ENCODE measurements at places on chromosomes 2 and 18.
A peak's percentile ranks its signal among the peaks of the same experiment; 100 is the strongest.

DNA sequence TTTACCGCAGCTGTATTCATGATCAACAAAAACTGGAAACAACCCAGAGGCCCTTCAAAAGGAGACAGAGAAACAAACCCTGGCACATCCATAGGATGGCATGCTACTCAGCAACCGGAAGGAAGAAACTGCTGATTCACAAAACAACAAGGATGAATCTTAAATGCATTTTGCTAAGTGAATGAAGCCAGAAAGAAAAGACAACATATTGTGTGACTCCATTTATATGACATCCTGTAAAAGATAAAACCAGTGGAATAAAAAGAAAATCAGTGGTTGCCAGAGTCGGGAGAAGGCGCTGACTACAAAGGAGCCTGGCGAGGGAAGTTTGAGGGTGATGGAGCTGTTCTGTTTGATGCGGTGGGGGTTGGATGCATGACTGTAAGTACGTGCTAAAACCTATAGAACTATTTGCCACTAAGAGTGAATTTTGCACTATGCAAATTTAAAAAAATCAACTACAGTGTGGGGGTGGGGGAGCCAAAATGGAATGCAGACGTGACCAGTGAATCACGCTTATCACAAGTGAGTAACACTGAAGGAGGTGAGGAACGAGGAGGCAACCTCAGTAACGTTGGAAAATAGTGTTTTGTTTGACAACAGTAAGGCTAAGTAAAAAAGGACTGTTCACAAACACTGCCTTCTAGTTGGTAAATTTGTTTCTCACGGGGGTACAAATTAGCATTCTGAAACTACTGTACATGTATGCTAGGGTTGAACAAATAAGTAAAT lies 108.9 kb downstream of the INHBB start:
- no peak for DNase-seq

DNA sequence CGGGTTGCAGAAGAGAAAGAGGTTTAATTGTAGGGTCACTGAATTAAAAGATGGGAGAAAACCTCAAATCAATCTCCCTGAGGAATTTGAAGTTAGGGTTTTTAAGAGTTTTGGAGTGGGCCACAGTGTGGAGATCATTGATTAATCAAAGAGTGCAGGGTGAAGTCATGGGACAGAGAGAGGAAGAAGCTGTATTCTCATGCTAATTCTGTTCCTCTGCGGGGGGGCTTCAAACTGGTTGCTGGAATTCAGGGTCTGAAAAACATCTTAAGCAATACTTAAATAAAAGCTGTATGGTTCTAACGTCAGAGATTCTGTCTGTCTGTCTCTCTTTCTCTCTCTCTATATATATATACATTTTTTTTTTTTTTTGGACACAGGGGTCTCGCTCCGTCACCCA lies 169.8 kb upstream of the SPATS2L start:
- no peak for DNase-seq

GRCh38 chr2:106963156-106963555 lies 77.2 kb upstream of the ST6GAL2 start:
- no peak for DNase-seq

- no peak for DNase-seq
These were observed 214.1 kb upstream of the NABP1 start for GRCh38 chr2:191463790-191464189.

- DNase-seq = no peak
These were observed 17.8 kb downstream of the SMAD7 start for GRCh38 chr18:48932822-48933510.

DNA sequence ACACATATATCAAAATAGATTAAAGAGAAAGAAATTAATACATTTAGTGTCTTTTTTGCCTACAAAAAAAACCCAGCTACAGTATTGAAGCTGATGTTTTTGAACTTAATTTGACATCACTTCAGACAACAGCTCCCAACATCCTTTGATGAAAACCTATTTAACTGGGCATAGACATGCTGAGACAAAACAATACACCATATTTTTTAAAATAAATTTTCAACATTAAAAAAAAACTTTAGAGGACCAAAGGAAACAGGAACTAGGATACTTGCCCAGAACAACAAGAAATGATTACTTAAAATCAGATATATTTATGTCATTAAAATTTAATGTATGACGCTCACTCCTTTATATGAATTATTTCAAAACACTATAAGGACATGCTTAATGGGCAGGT lies 178.1 kb downstream of the MREG start:
- no peak for DNase-seq

- DNase-seq = no peak
These were observed 24.7 kb downstream of the STEAP3 start for GRCh38 chr2:119248311-119248710.

DNA sequence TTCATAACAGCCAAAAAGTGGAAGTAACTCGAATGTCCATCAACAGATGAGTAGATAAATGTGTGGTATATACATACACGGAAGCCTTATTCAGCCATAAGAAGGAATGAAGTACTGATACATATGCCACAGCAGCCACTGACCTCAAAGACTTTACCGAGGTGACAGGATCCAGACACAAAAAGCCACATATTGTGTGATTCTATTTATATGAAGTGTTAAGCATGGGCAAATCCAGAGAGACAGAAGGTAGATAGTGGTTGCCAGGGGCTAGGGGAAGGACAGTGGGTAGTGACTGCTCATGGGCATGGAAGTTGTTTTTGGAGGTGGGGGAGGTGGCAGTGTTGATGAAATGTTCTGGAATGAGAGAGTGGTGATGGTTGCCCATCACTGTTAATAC lies 33.9 kb downstream of the ZAP70 start:
- no peak for DNase-seq

DNA sequence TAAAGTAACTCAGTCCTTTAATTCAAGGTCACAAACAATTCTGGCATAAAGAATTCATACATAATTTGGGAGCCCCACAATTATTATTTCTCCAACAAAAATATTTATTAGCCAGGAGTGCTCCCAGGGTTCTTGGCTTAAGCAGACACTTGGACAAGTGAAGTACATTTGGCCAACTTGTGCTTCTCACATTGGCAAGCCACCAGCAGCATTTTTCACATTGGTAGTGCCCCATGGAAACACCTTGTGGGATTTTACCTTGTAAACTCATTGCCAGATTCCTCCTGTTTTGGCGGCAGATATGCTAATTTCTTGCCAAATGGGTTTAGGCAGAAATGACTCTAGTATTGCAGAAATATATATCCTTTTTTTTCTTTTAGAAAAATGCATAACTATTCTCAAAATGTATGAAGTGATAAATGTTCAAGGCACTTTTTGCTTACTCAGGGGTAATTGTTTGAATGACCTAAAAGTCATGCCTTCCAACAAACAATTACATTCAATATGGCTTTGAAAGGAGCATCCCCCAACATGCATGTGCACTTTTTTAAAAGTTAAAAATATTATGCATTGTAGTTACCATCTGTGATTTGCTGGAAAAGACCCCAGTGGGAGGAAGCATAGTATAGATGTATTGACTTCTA lies 113.5 kb downstream of the CSRNP3 start:
- DNase-seq = no peak

DNA sequence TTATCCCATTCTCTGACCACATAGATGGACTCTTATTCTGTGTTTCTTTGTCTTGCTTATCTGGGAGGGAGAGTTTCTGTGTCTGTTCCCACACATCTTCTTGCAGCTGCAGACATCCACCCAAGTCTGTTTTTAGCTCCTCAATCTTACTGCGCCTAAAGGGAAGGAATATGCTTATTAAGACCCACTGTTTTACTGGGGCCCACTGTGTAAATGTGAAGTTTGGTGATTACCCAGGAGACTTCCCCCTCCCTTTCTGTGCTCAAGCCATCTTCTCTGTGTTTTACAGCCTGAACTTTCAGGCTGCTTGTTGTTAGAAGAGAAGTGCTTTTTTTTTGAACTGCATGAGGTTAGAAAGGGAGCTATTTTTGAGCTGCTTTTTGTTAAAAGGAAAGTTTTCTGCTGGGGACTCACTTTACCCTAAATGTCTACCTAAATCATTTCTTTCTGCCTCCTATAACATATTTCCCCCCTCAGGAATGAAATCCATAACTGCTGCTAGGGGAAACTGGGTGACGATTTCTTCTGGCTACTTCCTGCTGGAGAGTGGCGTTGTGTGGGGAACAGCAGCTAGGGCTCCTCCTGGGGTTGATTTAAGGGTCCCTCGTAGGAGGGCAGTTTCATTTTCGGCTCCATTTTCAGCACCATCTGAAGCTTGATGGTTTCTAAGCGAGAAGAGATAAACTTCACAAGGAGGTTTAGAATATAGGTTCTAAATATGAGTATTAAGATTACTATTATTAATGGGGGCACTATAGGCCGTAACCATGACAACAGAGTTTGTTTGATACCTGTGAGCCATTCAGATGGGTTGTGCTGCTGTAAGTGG lies 39.5 kb upstream of the GMCL1 start:
- DNase-seq = no peak

DNA sequence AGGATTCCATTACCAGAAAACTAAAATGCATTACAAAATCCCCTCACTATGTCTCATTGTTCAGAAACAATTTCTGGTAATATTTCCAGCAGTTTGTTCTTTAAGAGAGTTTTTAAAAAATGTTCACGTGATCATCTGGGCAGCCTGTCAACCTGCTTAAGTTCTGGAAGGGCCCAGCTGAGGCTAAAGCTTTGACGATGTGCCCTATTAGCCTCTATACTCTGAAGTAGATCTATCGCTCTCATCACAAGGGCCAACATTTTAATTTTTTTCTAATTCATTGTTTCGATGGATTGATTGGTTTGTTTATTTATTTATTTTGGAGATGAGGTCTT lies 205.8 kb downstream of the PRKCE start:
- no peak for DNase-seq

DNA sequence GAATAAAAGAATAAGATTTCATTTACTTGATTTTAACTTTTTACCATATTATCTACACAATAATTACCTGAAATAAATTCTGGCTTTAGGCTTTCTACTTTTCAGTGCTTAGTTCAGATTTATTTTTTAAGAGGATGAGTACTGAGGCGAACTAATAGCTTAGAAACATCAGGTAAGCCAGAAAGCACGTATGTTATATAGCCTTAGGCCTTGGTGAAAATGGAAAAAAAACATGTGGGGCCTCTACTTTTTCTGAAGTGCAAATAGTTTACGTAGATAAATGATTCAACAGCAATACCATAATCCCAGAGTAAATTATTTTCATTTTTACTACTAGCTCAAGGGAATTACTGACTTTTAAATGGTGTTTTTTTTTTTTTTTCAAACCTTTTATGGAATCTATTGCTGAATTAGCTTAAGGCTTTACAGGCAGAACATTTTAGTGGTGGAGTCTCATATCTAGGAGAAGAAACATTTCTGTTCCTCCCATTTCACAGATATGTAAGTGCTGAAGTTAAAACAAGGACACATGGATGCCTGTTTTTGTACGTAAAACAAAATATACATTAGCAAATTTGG lies 6.2 kb downstream of the CPS1 start:
- DNase-seq = no peak

- DNase-seq = no peak
These were observed 100.2 kb downstream of the STPG4 start for GRCh38 chr2:47054868-47055267.

- DNase-seq = no peak
These were observed 190.1 kb upstream of the TNP1 start for GRCh38 chr2:217049956-217050355.

DNA sequence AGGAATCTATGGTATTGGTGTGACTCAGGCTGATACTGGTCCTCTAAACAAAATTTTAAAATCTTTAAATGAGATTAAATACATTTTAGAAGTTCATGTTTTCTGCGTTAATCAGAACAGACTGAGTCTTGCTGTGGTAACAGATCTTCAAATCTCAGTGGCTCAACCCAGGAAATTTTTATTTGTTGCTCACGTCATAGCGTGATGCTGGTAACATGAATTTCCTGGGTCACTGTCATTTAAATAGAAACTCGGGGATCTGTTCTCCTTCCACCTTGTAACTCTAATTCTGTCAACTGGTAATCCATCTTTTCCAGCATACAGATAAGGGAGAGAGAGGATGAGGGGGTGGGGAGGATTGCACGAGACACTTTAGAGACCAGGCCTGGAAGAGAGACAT lies 90.0 kb downstream of the CDC42EP3 start:
- no peak for DNase-seq

- no peak for DNase-seq
These were observed 1385.6 kb upstream of the TMEFF2 start for GRCh38 chr2:193580176-193580950.

GRCh38 chr2:241286348-241287090 lies 29.0 kb downstream of the HDLBP start:
- peak; percentile 13 for DNase-seq

DNA sequence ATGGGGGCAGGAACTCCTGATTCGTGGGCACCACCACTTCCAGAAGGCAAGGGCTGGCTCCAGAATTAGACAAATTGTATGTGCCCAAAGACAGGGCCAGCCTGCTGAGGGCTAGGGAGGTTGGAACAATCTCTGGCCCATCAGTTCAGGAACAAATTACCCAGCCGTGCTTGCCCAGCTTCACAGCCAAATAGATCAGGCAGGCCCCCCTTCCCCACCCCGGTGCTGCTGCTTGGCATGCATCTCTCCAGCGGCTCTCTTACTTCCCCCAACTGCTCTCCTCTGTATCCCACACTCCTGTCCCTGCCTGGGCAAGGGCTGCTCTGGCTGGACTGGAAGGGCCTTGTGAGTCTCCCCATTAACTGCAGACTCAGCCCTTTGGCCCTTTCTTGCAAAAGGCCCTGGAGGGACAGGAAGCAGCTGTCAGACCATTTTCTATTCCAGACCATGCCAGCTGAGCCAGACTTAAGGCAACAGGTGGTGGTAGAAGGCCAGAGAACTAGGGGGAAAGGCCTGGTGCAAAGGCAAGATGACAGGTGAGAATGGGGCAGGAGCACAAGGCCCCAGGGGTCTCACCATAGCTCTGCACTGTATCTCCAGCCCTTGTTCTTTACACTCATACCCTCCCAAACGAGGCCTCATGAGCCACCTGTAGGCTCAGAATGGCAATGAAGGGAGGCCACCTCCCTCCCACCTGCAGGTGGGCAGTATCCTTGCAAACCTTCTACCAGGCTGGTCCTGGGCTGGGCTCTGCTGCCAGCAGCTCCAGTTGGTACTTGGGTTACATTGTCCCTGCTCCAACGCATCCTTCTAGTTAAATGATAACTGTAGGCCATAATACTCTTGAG lies 30.7 kb upstream of the ACAA2 start:
- no peak for DNase-seq

DNA sequence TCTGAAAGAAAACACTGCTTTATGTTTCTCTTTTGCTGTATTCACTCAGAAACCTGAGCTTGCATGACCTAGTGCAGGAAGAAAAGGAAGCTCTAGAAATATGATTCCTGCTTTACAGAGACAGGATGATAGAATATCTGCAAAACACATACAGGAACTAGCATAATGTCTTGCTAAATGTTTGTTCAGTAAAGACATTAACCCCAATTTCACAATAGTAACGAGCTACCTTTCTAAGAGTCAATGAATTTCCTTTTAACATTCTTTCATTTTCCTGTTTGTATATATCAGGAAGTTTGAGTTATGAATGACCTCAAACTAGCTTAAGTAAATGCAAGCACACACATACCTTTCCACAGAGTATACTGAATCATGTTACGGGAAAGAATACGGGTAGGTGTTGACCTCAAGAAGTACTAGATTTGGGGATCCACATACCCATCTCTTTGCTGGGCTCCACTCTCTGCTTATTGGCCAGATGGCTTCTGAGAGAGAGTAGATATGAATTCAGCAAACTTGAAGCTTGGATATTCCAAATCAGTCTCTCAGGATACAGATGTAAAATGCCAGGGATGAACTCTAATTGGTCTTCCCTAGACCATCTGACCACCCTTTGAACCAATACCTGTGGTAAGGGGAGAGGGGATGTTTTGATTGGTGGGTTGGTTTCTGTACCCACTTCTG lies 18.2 kb upstream of the ACSL3 start:
- DNase-seq = peak; percentile 80

- no peak for DNase-seq
These were observed 56.8 kb downstream of the SH3BP4 start for GRCh38 chr2:235008584-235009044.

GRCh38 chr2:105802587-105802986 lies 57.9 kb downstream of the NCK2 start:
- DNase-seq = no peak

Data from A549 (cell line).